ENCODE measurements at places on chromosomes 12 and 14. TPM values are rescaled to one million over a fixed set of nuclear protein-coding genes. Genes with fewer than 3 reads are reported as not detected.

Gene PLEK2
- total RNA-seq: 24.5 TPM

Gene NRIP2
- total RNA-seq: 0.08 TPM

Gene CPNE6
- total RNA-seq: not detected

Gene GPRC5A
- 11.8 TPM for total RNA-seq

Gene PELI2
- total RNA-seq: 1.8 TPM

Measured in esophagus mucosa (tissue), 1 donor.